Substantia nigra (tissue), 51 donors: ENCODE measurements at places on chromosomes 5 and 9.

DNA sequence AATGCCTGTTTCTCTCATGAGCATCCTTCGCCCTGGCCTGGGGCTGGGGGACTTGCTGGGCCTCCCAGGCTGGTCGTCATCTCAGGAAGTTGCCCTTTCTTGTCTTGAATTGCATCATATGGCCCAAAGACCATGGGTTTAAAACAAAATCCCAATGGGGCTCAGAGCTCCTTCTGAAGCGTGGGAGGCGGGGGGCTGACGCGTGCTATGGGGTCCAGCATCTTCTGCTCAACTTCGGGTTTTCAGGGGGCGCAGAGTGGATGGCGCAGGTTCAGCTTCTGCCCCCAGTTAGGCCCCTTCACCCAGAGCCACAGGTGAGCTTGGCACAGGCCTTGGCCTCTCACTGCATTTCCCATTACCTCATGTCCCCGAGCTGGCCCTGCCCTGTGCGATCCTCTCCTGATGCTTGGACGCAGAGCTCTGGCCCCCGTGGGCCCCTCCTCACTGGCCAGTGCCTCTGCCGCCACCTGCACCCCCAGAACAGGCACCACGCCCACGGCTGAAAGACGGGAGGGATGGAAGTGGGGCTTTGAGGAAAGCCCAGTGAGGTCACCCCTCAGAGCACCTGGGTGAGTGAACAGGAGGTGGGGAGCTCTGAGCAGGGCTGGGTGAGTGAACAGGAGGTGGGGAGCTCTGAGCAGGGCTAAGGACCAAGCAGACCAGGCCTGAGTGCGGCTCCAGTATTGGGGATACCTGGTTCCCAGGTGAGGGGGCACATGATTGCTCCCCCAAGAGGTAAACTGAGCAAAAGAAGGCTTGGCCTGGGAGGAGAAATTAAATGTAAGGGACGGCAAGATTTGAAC, 56.0 kb downstream of the TRIP13 start:
- no peak for DNase-seq

GRCh38 chr5:91478096-91478495, 95.0 kb upstream of the ARRDC3 start:
- DNase-seq, result no peak

GRCh38 chr9:36249189-36249588, 9.1 kb downstream of the GNE start:
- DNase-seq, result no peak

- no peak for DNase-seq
These were observed 141.4 kb downstream of the TRIO start for GRCh38 chr5:14284392-14285148.

DNA sequence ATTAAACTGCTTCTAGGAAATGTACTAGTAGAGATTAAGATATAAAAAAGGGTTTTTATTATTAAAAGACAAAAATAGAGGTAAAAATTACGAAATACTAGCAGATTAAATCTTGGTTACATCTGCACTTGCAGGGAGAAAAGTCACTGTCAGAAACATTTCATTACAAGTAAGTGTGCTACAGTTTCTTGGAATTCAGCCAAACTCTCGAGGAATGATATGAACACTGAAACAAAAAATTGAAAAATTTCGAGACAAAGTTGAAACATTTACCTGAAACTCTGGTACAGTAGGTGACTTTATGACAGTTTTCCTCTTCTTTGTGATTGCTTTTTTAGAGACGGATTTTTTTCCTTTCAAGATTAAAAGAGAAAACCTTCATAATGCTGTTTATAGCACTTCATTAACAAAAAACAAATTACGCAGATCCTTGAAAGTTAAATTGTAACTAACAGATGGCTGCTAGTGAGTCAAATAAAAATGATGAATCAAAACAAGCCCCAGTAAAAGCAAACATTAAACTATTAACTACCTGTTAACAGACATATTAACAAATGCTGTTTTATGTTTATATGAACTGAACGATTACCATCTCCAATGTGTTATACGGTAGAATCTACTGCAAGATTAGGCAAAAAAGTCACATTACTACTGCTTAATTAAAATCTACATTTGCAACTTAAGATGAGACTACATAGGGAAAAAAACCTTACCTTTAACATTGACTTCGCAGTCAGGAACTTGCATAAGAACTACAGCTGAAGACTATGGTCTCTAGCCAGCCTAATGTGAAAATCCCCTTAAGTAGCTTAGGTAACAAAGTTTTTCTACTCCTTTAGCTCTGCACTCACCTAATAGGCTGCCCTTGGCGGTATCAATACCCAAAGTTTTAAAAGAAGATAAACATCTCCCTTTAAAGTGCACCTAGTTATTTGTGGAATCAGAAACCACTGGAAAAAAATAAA, 61.4 kb downstream of the RANBP6 start:
- no peak for DNase-seq

GRCh38 chr5:180605554-180606214, 14.4 kb upstream of the SCGB3A1 start:
- DNase-seq, result no peak

DNA sequence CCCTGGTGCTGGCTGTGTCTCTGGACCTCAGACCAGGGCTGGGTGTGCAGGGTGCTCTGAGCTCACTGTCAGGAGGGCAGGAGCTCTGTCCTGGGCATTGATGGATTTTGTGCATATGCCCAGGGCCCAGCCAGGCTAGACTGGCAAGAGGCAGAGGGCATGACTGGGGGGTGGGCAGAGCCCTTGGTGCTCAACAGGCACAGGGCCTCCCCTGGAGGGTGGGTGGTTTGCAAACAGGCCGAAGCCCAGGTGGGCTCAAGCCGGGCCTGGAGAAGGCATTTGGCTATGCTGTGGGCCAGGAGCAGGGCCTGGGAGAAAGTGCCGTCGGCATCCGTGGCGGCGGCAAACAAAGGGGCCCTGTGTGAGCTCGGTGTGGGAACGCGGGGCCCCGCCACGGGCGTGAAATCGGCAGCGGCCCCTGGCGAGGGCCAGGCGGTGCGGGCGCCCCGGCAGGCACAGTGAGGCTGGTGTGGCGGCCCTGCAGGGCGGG, 1.9 kb upstream of the NRARP start:
- no peak for DNase-seq

DNA sequence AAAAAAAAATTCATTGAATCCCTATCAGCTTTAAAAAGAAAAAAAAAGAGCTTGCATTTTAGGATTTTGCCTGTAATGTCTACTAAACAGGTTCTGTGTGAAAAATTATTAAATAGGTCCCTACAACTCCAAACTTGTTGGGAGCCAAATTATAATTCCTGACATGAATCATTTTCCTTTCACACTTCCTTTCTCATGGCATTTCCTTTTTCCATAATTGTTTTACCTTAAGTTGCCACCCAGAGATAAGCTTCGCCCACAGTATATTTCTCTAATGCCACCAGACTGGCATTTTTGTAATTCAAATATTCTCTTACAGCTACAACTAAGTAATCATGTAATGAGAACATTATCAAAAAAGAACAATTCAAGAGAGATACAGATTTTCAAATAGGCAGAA, 348.8 kb downstream of the EFNA5 start:
- no peak for DNase-seq

- DNase-seq, result no peak
These were observed 181.8 kb downstream of the GLIS3 start for GRCh38 chr9:4117835-4118610.

DNA sequence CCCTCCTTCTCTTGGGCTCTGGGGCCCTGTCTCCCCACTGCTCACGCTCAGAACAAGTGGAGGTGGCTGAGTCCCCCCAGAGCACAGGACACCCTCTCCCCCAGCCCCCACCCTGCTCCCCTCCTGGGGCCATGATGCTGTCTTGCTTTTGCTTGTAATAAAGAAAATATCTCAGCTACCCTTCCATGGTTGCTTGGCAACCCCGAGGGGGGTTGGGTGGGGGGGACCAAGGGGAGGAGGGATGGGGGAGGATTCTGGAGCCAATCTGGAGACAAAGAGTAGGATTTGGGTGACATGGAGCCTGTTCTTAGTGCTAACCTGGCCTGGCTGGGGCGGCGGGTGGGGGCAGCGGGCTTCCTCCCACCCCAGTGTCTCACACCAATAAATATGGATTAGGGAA, 16.1 kb upstream of the CERCAM start:
- DNase-seq, result no peak

DNA sequence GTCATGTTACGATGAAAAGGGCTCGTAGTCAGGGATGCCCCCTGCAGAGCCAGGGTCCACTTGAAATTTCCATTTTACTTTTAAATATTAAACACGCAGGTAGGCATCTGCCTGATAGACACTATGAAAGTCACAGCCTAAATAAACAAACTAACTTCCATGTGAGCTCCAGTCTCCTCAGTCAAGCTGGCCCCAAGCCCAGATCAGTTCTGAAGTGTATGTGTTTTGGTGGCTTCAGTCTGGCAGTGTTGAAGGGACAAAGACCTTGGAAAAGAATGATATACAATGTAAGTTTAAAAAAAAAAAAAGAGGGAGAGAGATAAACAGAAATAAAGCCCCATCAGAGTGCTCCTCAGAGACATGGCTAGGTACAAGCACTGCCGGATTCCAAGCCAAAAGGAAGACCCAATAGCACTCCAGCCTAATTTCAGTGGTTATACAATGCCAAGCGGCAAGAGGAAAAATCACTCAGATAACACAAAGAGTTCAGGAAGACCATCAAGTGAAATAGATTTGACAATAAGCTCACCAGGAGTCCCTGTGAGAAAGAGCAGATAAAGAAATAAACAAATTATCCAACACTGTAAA, 181.0 kb downstream of the BNC2 start:
- DNase-seq, result no peak

DNA sequence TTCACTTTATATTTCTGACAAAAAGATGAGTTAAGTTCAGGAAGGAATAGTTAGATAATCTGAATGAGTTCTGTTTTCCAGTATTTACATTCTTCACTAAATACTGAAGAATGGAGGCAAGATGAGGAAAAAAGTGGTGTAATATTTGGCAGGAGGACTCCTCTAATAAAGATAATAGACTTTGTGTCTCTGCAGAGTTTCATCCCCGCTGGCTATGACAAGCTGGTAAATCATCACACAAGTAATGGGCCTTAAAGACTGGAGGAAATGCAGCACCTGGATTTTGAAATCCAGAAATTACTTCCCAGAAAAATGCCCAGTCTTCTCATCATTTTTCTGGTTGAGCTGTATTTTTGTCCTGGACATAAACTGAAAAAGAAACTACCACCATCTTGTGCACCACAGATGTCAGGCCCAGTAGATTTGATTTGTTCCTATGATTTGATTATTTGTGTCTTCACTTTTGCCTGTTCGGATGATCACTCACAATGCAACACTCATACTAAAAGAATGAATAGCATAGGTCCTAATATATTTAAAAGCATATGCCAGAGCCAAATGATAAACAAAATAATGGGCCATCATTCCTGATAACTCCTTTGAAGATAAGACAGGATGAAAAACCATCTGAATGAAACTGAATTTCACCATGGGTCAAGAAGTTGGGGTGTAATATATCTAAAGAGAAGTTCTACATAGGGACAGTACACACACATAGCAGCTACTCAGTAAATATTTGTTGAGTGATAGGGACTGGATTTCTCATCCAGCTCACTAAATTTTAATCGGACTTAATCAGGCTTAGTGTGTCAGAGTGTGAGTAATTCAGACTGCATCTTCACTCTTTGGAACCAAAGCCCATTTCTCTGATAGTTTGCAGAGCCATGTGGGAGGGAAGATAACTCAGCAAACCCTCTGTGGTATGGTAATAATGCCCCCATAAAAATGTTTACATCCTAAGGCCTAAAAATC, 200.5 kb downstream of the HINT1 start:
- DNase-seq, result no peak

DNA sequence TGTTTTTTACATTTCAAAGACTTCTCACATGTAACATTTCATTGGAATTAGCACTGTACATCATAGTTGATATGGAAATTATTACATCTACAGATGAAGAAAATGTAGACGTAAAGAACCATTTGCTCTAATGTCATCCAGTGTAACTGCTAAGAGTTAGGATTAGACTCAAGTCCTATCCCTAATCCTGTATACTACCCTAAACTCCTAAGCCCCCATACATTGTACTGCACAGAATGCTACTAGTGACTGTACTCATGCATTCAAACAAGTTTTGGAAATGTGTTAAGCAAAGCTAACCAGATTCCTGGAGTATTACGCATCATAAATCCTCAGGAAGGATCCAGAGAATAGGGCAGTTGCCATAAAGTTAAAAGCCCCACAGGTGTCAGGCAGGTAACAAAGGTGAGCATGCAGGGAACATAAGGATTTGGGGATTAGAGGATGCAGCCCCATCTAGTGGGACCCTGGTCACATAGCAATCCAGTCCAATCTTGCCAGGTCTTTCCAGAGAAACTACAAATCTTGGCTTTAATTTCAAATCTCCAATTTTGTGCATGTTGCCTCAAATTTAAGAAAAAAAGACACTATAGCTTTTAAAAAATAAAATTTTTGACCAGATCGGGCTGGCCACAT, 32.0 kb downstream of the HAVCR1 start:
- no peak for DNase-seq

- no peak for DNase-seq
These were observed 114.2 kb downstream of the LHFPL2 start for GRCh38 chr5:78534148-78534904.

DNA sequence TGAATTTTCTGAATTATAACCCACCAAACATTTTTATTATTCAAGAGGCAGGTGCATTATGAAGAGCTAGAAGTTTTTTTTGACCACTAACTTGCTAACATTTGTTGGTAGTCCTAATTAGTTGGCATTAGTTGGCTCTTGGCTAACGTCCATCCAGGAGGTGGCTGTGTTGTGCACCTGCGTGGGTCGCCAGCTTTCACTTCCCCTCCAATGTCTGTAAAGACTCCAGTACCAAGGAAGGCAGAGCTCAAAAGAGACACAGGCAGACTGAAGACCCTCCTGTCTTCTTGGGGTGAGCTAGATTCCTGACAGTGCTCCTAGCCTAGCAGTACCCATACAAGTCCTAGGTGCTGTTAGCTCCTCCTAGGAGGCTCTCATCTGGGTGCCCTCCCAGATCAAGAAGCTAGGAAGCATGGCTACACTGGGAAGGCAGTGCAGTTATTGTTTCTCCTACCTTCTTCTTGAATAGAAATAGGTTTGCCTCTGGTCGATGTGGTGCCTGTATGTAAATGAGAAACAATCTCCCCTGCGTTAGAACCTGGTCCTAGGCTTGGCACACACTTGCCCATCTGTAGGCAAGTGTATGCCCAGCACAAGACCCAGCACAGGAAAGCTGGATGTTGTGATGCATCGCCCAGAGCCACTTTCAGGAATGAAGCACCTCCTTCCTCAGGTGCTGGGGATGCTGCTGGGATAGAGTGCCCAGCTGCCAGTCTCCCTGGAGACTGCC, 190.9 kb downstream of the ICE1 start:
- DNase-seq, result no peak

GRCh38 chr5:126104341-126104740, 318.9 kb upstream of the GRAMD2B start:
- DNase-seq, result no peak

DNA sequence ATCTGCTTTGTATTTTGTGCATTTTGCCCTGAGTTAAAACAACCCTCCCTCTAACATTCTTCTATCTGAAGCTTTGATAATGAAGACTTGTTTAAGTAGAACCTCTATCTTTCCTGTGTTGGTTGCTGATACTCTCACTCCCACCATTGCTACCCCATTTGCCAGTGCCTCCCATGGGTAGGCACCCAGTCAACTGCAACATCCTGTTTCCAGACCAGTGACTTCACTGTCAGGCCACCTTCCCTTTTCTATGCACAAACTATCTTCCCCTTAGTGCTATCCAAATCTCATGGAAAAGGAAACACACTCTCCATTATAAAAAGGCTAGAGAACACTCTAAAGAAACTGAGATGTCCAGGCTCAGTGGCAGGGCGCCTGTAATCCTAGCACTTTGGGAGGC, 5.6 kb upstream of the IARS1 start:
- DNase-seq, result no peak
